ENCODE measurements at places on chromosomes 3 and 15.

GRCh38 chr3:50570508-50571279 is 1.4 kb downstream of the HEMK1 start:
- peak overlapping the region; percentile 100 for H3K4me3 ChIP-seq
- H3K4me1 ChIP-seq: peaks cover 71% of the 10 kb centered on the region
- H3K36me3 ChIP-seq: peaks cover 64% of the 10 kb centered on the region
- no peak for DNase-seq
- H3K27ac ChIP-seq: peak overlapping the region; percentile 97
- no peaks in the 10 kb centered on the region for H3K27me3 ChIP-seq

DNA sequence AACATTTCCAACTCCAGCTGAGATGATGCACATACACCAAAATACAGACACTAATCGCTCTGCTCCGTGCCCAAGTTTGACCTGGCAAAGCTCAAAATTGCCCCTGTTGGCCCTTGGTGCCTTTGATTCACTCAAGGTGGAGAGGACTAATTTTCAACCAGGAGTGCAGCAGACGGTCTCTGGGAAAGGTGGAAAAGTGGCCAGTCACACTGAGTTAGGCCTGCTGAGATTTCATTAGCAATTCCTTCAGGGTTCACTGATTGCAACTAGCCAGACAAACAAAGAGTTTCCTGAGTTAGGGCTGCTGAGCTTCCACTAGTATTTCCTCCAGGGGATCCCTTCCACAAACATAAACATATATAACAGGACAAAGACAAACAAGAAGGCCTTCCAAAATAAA is 28.7 kb upstream of the LHFPL4 start:
- no peak overlapping the region for H3K27ac ChIP-seq
- no peak overlapping the region for H3K4me3 ChIP-seq
- no peak for DNase-seq
- H3K36me3 ChIP-seq: no peaks in the 10 kb centered on the region

DNA sequence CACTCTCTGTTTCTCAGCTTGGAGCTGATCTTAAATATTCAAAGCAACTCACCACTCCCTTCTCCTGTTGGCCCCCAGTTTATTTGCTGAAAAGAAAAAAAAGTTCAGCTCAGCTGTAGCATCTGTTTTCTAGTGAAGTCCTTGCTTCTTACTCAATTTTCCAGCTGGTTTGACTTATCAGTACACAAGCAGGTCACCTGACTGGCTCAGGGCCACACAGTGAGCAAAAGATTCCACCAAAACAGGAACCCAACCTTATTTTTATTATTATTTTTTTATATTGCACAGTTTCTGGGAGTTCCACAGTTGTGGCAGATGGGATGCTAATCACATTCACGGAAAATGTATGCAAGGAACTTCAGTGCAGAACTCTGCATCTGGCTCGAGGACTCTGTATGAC is 390.7 kb upstream of the RGMA start:
- H3K27me3 ChIP-seq: no peaks in the 10 kb centered on the region
- no peak overlapping the region for H3K4me3 ChIP-seq
- H3K36me3 ChIP-seq: no peaks in the 10 kb centered on the region
- DNase-seq: no peak
- H3K27ac ChIP-seq: no peak overlapping the region

- peaks cover 2% of the 10 kb centered on the region for H3K27me3 ChIP-seq
- H3K4me3 ChIP-seq: no peak overlapping the region
- no peaks in the 10 kb centered on the region for H3K36me3 ChIP-seq
- DNase-seq: no peak
- H3K4me1 ChIP-seq: no peaks in the 10 kb centered on the region
These were observed 43.1 kb downstream of the AMOTL2 start for GRCh38 chr3:134330883-134331810.

GRCh38 chr15:74752011-74752410 is 3.4 kb downstream of the CYP1A2 start:
- no peaks in the 10 kb centered on the region for H3K4me1 ChIP-seq
- no peak overlapping the region for H3K27ac ChIP-seq
- no peaks in the 10 kb centered on the region for H3K27me3 ChIP-seq

- no peak overlapping the region for H3K4me3 ChIP-seq
- no peaks in the 10 kb centered on the region for H3K36me3 ChIP-seq
- H3K4me1 ChIP-seq: no peaks in the 10 kb centered on the region
- H3K27ac ChIP-seq: no peak overlapping the region
- peaks cover 2% of the 10 kb centered on the region for H3K27me3 ChIP-seq
These were observed 266.5 kb upstream of the LRTM1 start for GRCh38 chr3:55194376-55194775.

GRCh38 chr3:136919799-136920580 is 37.8 kb upstream of the IL20RB start:
- H3K27ac ChIP-seq: peak overlapping the region; percentile 57
- DNase-seq: no peak
- peaks cover 9% of the 10 kb centered on the region for H3K36me3 ChIP-seq
- no peaks in the 10 kb centered on the region for H3K27me3 ChIP-seq

GRCh38 chr3:99852851-99853250 is 35.2 kb downstream of the CMSS1 start:
- peaks cover 4% of the 10 kb centered on the region for H3K36me3 ChIP-seq
- peaks cover 16% of the 10 kb centered on the region for H3K4me1 ChIP-seq
- DNase-seq: no peak
- H3K27me3 ChIP-seq: no peaks in the 10 kb centered on the region

GRCh38 chr3:53227993-53228885 is 27.6 kb downstream of the TKT start:
- H3K4me3 ChIP-seq: no peak overlapping the region
- H3K4me1 ChIP-seq: no peaks in the 10 kb centered on the region
- no peaks in the 10 kb centered on the region for H3K27me3 ChIP-seq

DNA sequence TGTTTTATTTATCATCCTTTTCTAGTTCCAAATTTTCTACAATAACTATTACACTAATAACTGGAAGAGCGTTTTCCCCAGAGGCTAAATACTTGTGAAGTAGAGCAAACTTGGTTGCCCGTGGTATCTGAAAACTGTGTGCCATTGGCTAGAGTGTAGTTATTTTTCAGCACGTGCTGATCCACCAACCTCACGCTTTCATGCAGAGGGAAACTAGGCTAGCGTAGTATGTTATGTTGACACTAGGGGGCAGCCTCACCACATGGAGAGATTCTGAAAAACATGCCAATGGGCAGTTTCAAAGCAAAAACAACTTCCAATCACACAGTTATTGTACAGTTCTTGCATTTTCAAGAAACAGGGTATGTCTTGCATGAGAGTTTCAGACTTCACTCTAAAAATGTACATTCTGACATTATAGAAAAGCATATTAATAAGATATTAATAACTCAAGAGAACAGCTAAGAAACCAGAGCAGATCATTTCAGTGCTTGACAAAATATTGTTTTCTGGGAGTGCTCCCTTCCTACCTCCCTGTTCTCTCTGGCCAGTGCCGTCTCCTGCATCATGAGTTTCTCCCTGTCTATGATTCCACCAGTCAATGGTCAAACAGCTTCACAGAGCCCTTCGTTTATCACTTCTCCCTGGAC is 39.7 kb downstream of the SPATA12 start:
- no peaks in the 10 kb centered on the region for H3K36me3 ChIP-seq
- H3K27ac ChIP-seq: no peak overlapping the region
- peak; percentile 81 for DNase-seq
- peaks cover 2% of the 10 kb centered on the region for H3K27me3 ChIP-seq
- peaks cover 3% of the 10 kb centered on the region for H3K4me1 ChIP-seq

GRCh38 chr3:13950042-13950441 is 70.2 kb upstream of the WNT7A start:
- no peak overlapping the region for H3K4me3 ChIP-seq
- H3K4me1 ChIP-seq: no peaks in the 10 kb centered on the region
- no peak overlapping the region for H3K27ac ChIP-seq
- peaks cover 32% of the 10 kb centered on the region for H3K27me3 ChIP-seq
- peaks cover 7% of the 10 kb centered on the region for H3K36me3 ChIP-seq
- DNase-seq: no peak

DNA sequence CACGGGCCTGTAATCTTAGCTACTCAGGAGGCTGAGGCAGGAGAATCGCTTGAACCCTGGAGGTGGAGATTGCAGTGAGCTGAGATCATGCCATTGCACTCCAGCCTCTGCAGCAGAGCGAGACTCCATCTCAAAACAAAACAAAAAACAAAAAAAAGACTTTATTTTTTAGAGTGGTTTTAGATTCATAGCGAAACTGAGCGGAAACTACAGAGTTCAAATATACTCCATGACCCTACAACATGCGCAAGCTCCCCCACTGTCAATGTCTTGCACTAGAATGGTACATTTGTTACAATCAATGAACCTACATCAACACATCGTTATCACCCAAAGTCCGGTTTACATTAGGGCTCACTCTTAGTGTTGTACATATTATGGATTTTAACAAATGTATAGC is 2.2 kb upstream of the CRTAP start:
- no peak overlapping the region for H3K4me3 ChIP-seq
- DNase-seq: peak; percentile 36
- H3K27me3 ChIP-seq: no peaks in the 10 kb centered on the region
- peaks cover 39% of the 10 kb centered on the region for H3K4me1 ChIP-seq
- H3K36me3 ChIP-seq: no peaks in the 10 kb centered on the region

- H3K36me3 ChIP-seq: no peaks in the 10 kb centered on the region
- peaks cover 3% of the 10 kb centered on the region for H3K27me3 ChIP-seq
- no peak overlapping the region for H3K27ac ChIP-seq
- H3K4me1 ChIP-seq: no peaks in the 10 kb centered on the region
- DNase-seq: no peak
These were observed 289.1 kb downstream of the ADAMTSL3 start for GRCh38 chr15:83943043-83943442.

DNA sequence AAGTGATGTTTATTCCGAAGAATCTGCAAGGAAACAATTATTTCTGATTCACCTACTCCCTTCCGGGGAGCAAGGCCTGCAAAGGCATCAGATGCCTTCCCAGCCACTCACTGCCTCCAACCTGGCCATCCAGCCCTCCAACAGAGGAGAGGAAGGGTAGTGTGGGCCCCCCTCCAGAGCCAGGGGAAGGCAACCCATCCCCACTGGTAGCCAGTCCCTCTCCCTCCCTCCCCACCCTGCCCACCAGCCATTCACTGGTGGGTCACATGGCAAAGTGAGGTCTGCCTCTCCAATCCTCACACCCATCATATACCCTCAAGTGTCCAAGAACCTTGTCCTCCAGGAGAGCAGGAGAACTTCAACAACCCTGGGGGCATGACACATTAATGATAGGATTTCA is 2.4 kb upstream of the VIPR1 start:
- H3K4me3 ChIP-seq: no peak overlapping the region
- DNase-seq: no peak

DNA sequence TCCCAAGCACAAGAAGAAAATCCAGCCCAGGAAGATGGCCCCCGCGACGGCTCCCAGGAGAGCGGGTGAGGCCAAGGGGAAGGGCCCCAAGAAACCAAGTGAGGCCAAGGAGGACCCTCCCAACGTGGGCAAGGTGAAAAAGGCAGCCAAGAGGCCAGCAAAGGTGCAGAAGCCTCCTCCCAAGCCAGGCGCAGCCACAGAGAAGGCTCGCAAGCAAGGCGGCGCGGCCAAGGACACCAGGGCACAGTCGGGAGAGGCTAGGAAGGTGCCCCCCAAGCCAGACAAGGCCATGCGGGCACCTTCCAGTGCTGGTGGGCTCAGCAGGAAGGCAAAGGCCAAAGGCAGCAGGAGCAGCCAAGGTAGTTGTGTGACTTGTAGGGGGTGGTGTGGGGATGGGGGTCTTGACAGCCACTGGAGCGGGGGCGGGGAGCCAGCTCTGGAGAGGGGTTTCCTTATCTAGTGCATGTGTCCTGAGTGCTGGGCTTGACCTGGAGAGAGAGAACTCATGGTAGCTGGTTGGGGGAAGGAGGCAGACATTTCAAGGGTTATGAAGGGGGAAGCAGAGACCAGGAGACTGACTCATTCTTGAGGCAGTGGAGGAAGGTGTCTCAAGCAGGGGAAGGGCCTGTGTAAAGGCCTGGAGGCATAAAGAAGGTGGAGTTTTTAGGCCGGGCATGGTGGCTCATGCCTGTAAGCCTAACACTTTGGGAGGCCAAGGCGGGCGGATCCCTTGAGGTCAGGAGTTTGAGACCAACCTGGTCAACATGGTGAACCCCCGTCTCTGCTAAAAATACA is 6.2 kb downstream of the H1-8 start:
- peaks cover 3% of the 10 kb centered on the region for H3K4me1 ChIP-seq
- H3K36me3 ChIP-seq: no peaks in the 10 kb centered on the region
- H3K4me3 ChIP-seq: no peak overlapping the region
- H3K27ac ChIP-seq: no peak overlapping the region

GRCh38 chr3:71549951-71550350 is 33.6 kb downstream of the FOXP1 start:
- H3K27ac ChIP-seq: no peak overlapping the region
- peaks cover 10% of the 10 kb centered on the region for H3K36me3 ChIP-seq
- no peaks in the 10 kb centered on the region for H3K4me1 ChIP-seq

DNA sequence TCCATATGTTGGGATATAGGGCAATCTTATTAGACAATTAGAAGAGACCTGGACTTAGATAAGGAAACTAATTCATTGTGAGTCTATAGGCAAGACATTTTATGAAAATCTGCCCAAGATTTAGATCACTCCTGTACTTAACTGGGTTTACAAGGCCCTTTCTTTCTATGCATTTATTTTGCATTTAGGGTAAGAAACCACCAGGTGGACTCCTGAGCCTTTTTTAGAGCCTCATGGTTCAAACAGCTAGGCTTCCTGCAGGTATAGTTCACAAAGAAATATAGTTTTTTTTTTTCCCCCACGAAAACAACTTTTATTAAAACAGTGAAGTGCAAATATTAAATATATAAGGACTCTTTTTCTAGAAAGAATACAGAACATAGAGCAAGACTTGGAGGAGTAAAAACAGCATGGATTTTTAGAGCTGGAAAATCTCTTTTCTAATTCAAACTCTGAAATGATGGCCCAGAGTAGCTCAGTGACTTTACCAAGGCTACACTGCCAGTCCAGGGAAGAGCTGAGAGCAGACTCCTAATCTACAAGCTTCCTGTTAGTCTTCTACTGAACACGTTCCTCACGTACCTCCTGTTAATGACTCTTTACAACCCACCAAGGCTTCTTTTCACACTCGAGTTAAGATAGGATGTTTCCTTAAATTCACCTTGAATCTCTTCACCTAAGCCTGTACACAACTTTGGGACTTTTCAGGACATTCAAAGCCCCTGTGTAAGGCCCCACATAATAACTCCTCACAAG is 400.9 kb upstream of the ATP11B start:
- H3K27ac ChIP-seq: no peak overlapping the region
- H3K4me1 ChIP-seq: no peaks in the 10 kb centered on the region
- H3K27me3 ChIP-seq: no peaks in the 10 kb centered on the region
- H3K36me3 ChIP-seq: no peaks in the 10 kb centered on the region
